ENCODE measurements at places on chromosomes 6 and 20. TPM values are rescaled to one million over a fixed set of nuclear protein-coding genes. Genes with fewer than 3 reads are reported as not detected.

Gene CCN6
- not detected for total RNA-seq

Gene DEFB110
- not detected for total RNA-seq

Gene KCNK16
- not detected for total RNA-seq

Gene REM1
- total RNA-seq, result not detected

Gene TPX2
- total RNA-seq, result 164 TPM

Gene CSE1L
- 98.4 TPM for total RNA-seq

Gene QRSL1
- total RNA-seq, result 14.7 TPM

Gene NRSN1
- not detected for total RNA-seq

Gene DCDC2
- not detected for total RNA-seq

Gene MUC22
- total RNA-seq, result not detected

All from activated CD4-positive, alpha-beta T cell treated with anti-CD3 and anti-CD28 coated beads, Interleukin-2, amount 10 ng/mL, durations not matched to agents 7 days and 5 days (primary cell).